Activated CD4-positive, alpha-beta memory T cell treated with anti-CD3 and anti-CD28 coated beads for 36 hours (primary cell): ENCODE measurements at places on chromosomes 4 and X. TPM values are rescaled to one million over a fixed set of nuclear protein-coding genes. Genes with fewer than 3 reads are reported as not detected.

The TCEAL7 gene
- total RNA-seq = not detected

The RNF212 gene
- 1.4 TPM for total RNA-seq

The RRH gene
- 0.14 TPM for total RNA-seq

The GAGE12H gene
- total RNA-seq = not detected

The PNMA5 gene
- not detected for total RNA-seq

The SMARCA1 gene
- 0.10 TPM for total RNA-seq

The IL13RA2 gene
- not detected for total RNA-seq

The NUP62CL gene
- 2.8 TPM for total RNA-seq

The CTAG2 gene
- not detected for total RNA-seq

The NHS gene
- 4.8 TPM for total RNA-seq

The DMP1 gene
- total RNA-seq = not detected

The TMPRSS11A gene
- not detected for total RNA-seq

The GPR119 gene
- not detected for total RNA-seq
